ENCODE measurements at places on chromosomes 5 and 9. TPM values are rescaled to one million over a fixed set of nuclear protein-coding genes. Genes with fewer than 3 reads are reported as not detected.

Gene SCGB3A2
- not detected for total RNA-seq

Gene CER1
- total RNA-seq, result not detected

Gene PTGDS
- total RNA-seq, result not detected

Gene TNFSF15
- not detected for total RNA-seq

DNA sequence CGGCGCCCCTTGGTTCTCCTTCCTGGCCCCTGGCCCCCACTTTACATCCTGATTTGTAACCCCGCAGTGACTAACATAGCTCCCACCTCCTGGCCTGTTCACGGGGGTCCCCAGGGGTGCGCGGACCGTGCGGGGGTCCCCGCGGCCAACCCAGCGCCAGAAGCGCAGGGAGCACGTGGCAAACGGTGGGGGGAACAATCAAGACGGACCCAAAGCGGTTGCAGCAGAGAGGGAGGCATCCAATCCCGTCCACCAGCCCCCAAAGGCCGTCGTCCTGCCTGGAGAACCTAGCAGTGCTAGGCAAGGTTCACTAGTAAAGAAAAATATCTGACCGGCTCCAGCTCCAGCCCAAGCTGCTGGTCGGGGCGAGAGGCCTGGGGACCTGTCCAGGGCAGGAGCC, 201.5 kb downstream of the AUH start:
- peaks cover 29% of the 10 kb centered on the region for H3K4me1 ChIP-seq
- no peaks in the 10 kb centered on the region for H3K36me3 ChIP-seq
- H3K27me3 ChIP-seq, result no peaks in the 10 kb centered on the region
- no peak overlapping the region for H3K4me3 ChIP-seq
- DNase-seq, result no peak

- H3K27ac ChIP-seq, result no peak overlapping the region
- DNase-seq, result no peak
- no peaks in the 10 kb centered on the region for H3K27me3 ChIP-seq
- H3K36me3 ChIP-seq, result no peaks in the 10 kb centered on the region
Measured at GRCh38 chr5:126692971-126693370, 84.0 kb upstream of the LMNB1 start.

GRCh38 chr5:67160272-67160671, 36.3 kb downstream of the CD180 start:
- no peak for DNase-seq
- no peak overlapping the region for H3K4me3 ChIP-seq
- no peaks in the 10 kb centered on the region for H3K4me1 ChIP-seq
- H3K27ac ChIP-seq, result no peak overlapping the region
- H3K27me3 ChIP-seq, result no peaks in the 10 kb centered on the region
- H3K36me3 ChIP-seq, result peaks cover under 1% of the 10 kb centered on the region

- no peak overlapping the region for H3K27ac ChIP-seq
- H3K27me3 ChIP-seq, result no peaks in the 10 kb centered on the region
- DNase-seq, result no peak
- H3K36me3 ChIP-seq, result no peaks in the 10 kb centered on the region
- H3K4me3 ChIP-seq, result no peak overlapping the region
Measured at GRCh38 chr5:31148959-31149475, 44.5 kb upstream of the CDH6 start.

DNA sequence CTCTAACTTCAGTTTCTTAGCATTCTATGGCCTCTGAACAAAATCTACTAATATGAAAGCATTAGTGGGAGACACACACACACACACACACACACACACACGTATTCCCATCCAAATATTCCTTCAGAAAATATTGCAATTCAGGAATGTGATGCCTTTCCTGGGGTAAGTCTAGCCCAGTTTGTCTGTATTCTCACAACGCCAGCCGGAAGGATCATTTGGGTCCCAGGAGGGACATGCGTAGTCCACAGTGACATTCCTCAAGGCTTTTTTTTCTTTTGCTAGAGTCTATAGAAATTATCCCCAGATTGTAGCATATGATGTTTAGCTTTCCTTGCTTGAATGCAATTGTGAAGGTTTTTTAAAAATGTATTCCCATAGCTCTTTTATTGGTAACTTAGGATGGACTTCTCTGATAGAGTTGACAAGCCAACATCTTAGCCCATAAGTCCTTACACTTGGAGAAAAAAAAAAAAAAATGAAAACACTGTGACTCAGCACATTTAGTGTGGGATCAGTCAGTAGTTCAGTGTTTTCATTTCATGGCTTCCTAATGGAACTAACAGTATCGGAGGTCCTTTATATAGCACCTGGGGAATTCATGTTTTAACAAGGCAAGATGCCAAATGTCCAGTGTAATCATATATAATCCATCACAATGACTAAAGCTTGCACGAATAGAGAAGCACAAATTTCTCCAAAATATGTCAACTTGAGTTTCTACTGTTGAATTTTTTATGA, 316.5 kb downstream of the DIRAS2 start:
- H3K36me3 ChIP-seq, result no peaks in the 10 kb centered on the region
- H3K4me1 ChIP-seq, result no peaks in the 10 kb centered on the region
- no peaks in the 10 kb centered on the region for H3K27me3 ChIP-seq
- DNase-seq, result no peak

Data from HepG2 (cell line).